WTC11 (cell line): ENCODE measurements at places on chromosomes 12 and 14. TPM values are rescaled to one million over a fixed set of nuclear protein-coding genes. Genes with fewer than 3 reads are reported as not detected.

DNA sequence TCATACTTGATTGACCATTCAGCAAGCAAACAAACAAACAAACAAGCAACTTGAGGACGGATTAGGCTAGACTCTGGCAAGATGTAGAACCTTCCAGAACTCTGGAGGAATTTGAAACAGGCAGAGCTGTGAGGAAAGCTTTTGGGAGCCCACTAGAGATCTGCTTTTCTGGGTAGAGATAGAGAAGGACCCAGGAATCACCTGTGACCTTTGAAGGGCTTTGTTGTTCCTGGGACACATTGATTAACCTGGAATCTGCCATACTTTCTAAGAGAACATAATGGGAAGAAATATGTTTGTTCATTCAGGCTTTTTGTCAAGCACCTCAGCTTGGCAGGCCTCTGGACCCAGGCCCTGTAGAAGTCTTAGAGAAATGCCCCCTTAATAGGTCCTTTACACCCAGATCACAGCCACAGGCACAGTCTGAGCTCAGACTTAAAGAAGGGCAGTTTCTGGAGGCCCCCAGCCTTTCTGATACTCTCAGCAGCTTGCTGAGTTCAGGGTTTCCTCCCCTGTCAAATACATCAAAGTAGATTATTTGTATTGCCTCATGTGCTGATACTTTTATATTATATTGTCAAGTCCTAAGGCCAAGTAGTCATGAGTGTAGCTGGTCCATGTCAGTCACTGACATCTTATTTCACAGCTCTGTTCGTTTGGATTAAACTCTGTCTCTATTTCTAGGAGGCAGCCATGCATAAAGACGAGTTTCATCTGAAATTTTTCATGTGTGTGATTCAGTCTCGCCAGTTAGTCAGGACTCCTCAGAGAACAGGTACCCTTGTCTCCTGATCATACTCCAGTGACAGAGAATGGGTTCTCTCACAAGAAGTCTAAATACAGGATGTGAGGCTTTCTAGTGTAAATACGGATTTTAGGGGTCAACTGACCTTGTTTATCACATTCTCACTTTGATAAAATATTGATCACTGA lies 1.1 kb upstream of the SENP1 start:
- peak overlapping the region; percentile 98 for H3K27ac ChIP-seq
- H3K4me3 ChIP-seq = peak overlapping the region; percentile 93
- H3K27me3 ChIP-seq = peaks cover 25% of the 10 kb centered on the region
- no peaks in the 10 kb centered on the region for H3K36me3 ChIP-seq
- peaks cover 16% of the 10 kb centered on the region for H3K4me1 ChIP-seq

GRCh38 chr14:60326274-60326673 lies 77.3 kb downstream of the PPM1A start:
- no peak for DNase-seq
- H3K4me3 ChIP-seq = no peak overlapping the region

- no peaks in the 10 kb centered on the region for H3K27me3 ChIP-seq
- peaks cover 24% of the 10 kb centered on the region for H3K4me1 ChIP-seq
- DNase-seq = no peak
- H3K36me3 ChIP-seq = no peaks in the 10 kb centered on the region
- H3K4me3 ChIP-seq = no peak overlapping the region
Measured at GRCh38 chr12:33602515-33602914, 162.9 kb upstream of the SYT10 start.

DNA sequence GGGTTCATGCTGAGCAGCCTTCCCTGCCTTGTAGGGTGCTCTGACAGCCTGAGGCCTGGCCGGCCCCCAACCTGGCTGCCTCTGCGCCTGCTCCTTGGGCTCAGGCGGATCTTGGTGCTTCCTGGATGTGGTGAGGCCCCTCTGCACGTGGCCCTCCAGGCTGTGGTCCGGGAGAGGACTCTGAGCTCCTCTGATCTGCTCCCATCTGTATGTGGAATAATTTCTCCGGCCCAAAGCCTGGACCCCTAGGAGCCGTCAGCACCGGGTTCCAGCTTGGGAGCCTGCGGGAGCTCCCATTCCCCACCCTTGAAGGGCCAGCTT lies 21.3 kb upstream of the EIF2B2 start:
- no peak for DNase-seq
- H3K27me3 ChIP-seq = no peaks in the 10 kb centered on the region; the same call in 1 of the 2 replicates
- no peak overlapping the region for H3K4me3 ChIP-seq
- H3K27ac ChIP-seq = no peak overlapping the region
- no peaks in the 10 kb centered on the region for H3K36me3 ChIP-seq
- H3K4me1 ChIP-seq = peaks cover 34% of the 10 kb centered on the region

Gene VDR
- 0.76 to 1.3 TPM (median 0.76 TPM) in 3 replicates for total RNA-seq

Gene RASSF8
- total RNA-seq = 40.2 to 48.6 TPM (median 42.3 TPM) in 3 replicates

DNA sequence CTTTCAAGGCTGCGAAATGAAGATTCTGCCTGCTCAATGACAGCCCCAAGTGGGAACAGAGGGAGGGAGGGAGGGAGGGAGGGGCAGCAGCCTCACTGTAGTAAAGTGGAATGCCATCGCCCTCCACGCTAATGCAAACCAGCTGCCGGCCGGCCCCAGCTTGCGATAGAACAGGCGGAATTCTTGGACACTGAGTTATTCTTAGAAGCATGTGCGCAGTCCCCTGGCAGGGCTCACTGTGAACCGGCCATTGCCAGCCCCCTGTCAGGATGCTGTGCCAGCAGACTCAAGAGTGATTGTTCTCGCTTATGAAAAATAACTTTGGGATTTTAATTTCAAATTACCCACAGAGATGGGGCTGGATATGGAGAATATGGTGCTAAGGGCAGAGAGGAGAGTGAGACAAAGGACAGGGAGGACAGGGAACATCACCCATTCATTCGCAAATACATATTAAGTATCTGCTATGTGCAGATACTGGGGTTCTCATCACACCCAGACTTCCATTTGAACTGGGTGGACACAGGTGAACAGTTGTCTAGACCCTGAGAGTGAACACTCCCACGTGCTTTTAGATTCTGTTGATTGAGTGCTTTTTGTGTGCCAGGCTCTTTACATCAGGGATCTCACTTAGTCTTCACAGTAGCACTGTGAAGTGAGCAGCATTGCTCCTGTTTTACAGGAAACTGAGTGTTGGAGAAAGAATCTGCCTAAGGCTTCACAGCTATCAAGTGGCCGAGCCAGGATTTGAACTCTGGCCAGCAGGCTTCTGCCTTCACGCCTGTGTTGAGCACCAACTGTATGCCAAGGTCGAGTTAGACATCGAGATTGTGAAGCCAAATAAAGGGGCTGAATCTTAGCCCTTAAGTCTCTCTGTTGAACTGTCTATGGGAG lies 192.9 kb downstream of the C12orf75 start:
- no peak overlapping the region for H3K27ac ChIP-seq
- no peak overlapping the region for H3K4me3 ChIP-seq
- H3K4me1 ChIP-seq = no peaks in the 10 kb centered on the region
- H3K36me3 ChIP-seq = peaks cover 21% of the 10 kb centered on the region
- H3K27me3 ChIP-seq = peaks cover 5% of the 10 kb centered on the region; the same call in 1 of the 2 replicates
- no peak for DNase-seq

GRCh38 chr12:105220150-105220928 lies 15.6 kb downstream of the APPL2 start:
- peaks cover 15% of the 10 kb centered on the region for H3K36me3 ChIP-seq
- peaks cover 10% of the 10 kb centered on the region for H3K4me1 ChIP-seq
- no peak for DNase-seq
- no peak overlapping the region for H3K4me3 ChIP-seq
- H3K27me3 ChIP-seq = no peaks in the 10 kb centered on the region

Gene SSTR1
- total RNA-seq = 1.7 to 1.9 TPM (median 1.7 TPM) in 3 replicates

Gene PLEKHD1
- total RNA-seq = 0.85 to 1.0 TPM (median 0.87 TPM) in 3 replicates

GRCh38 chr12:100741084-100741711 lies 53.4 kb upstream of the ANO4 start:
- no peaks in the 10 kb centered on the region for H3K27me3 ChIP-seq
- H3K36me3 ChIP-seq = no peaks in the 10 kb centered on the region
- no peak for DNase-seq
- 0 out of 2 replicates have a peak, but pooled peaks cover 2% of the 10 kb centered on the region for H3K4me1 ChIP-seq
